CD4-positive, alpha-beta T cell treated with Interleukin-17A for 1 hour (primary cell): ENCODE measurements at places on chromosomes 5 and 9.
A peak's percentile ranks its signal among the peaks of the same experiment; 100 is the strongest.

DNA sequence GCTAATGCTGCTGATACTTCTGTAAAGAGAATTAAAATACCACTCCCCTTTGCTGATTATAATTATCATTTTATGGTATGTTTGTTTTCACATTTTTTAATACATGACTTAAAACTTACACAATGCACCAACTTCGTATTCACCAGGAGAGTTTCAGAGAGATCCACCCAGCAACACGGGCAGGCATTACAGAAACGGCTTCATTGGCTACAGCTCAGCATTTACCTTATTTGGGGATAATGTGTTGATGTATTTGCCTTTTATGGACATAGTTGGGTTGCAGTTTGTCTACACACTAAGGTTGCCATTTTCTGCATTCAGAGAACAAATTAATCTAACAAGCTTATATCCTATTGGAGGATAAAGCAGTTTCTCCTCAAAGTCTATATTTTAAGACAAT lies 423.6 kb downstream of the PRDM9 start:
- DNase-seq, result no peak

DNA sequence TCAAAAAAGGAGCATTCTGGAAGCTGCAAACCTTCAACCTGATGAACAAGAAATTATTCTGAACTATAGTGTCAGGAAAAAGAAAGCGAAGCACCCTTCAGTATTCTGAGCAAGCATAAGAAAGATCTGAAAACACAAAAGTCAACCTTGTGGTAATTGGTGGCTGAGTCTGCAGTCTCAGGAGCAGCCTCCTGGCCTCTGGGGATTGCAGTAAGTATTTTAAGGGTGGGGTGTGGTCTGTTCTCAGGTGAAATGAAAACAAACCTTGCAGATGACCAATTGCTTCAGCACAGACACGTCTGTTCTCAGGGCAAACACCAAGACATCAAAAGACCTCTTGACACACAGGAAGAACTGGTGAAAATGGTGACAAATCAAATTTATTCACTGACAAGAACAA lies 147.8 kb upstream of the RAPGEF1 start:
- no peak for DNase-seq

GRCh38 chr9:14428781-14429230 lies 114.9 kb upstream of the NFIB start:
- DNase-seq, result peak; percentile 4

GRCh38 chr9:127161081-127161624 lies 38.7 kb upstream of the ANGPTL2 start:
- DNase-seq, result no peak

DNA sequence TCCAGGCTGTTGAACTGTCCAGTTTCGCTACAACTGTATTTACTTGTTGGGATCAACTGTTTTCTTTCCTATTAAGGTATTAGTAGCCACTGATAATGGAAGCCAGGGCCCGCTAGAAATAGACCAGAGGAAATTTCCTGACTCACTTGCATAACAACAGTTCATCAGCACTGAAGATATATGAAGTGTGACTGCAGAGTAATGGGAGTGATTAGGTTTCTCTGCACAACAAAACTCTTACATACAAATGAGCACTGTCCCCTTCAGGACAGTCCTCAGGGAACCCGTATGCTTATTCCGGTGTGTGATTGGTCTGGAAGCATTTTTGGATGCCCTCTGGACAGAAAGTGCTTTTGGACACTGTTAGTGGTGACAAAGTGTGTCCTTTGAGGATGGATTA lies 55.3 kb downstream of the LIX1 start:
- no peak for DNase-seq

GRCh38 chr9:125296843-125297372 lies 35.3 kb downstream of the GAPVD1 start:
- DNase-seq, result no peak
